Kidney (tissue), 22 donors: ENCODE measurements at places on chromosomes 1 and 21. TPM values are rescaled to one million over a fixed set of nuclear protein-coding genes. Genes with fewer than 3 reads are reported as not detected.

DNA sequence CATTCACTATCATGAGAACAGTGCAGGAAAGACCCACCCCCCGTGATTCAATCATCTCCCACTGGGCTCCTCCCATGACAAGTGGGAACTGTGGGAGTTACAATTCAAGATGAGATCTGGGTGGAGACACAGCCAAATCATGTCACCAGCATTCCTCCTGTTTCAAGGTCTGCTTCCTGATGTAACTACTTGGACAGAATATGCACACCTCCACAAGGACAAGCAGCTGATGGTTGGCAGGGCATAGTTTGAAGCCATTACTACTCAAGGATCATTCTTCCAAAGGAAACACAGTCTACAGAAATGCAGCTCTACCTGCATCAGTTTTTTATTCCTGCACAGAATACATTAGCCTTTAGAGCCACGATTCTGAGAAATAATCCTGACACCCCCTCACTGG, 28.5 kb upstream of the RNF2 start:
- no peaks in the 10 kb centered on the region for H3K36me3 ChIP-seq
- no peak overlapping the region for H3K27ac ChIP-seq
- no peak for DNase-seq
- no peaks in the 10 kb centered on the region for H3K4me1 ChIP-seq

DNA sequence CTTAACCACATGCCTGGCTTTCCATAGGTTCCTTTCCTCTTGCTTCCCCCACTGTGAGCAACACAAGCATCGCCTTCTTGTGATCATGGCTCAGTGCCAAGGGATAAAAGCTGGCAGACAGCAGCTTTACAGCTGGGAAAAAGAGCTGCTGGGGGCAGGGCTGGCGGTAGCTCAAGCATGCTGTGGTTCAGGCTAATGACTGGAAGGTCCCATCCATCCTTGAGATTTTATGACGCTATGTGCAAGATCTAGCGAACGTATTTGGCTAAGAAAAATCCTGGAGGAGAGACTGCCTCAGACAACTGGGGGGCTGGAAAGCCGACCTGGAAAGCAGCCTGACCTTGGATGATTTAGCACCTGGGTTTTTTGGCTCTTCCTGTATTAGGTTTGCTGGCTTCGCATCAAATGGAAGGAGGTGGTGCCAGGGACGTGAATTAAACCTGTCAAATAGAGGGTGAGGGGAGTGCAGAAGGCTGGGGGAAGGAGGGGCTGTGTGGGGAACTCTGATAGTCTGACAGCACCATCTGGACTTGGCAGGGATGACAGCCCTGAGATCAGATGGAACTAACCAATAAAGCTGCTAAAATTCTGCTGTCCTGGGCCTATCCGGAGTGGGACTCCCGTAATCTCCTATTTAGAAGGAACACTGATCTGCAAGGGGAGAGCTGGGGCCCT, 34.8 kb downstream of the ZMYND12 start:
- peak; percentile 88 for DNase-seq
- no peak overlapping the region for H3K27ac ChIP-seq
- no peaks in the 10 kb centered on the region for H3K36me3 ChIP-seq
- H3K4me3 ChIP-seq = no peak overlapping the region

DNA sequence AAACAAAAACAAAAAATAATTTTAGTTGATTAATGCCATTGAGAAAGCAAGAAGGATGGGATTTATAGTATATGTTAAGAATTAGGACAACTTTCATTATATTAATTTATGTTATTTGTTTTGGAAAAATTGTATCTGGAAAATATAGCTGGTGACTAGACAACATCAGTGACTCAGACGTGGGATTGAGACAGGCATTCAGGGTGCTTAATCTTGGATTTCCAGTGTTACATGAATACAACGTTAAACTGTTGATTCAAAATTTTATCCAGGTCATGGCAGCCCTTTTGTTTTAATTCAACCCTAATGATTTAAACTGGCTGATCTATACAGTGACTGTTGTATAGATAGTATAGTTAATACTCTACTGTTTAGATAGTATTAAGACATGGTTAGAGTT, 827.1 kb upstream of the B3GALT2 start:
- no peaks in the 10 kb centered on the region for H3K27me3 ChIP-seq
- H3K4me3 ChIP-seq = no peak overlapping the region
- no peaks in the 10 kb centered on the region for H3K36me3 ChIP-seq
- H3K27ac ChIP-seq = no peak overlapping the region

- DNase-seq = peak; percentile 74
- no peaks in the 10 kb centered on the region for H3K36me3 ChIP-seq
- H3K27me3 ChIP-seq = no peaks in the 10 kb centered on the region
- peaks cover 32% of the 10 kb centered on the region for H3K4me1 ChIP-seq
- peak overlapping the region; percentile 47 for H3K27ac ChIP-seq
These were observed 39.7 kb downstream of the CAPZB start for GRCh38 chr1:19445417-19446342.

GRCh38 chr1:203860396-203861025, 888 bp upstream of the SNRPE start:
- H3K4me1 ChIP-seq = peaks cover 17% of the 10 kb centered on the region
- peak; percentile 24 for DNase-seq
- H3K27ac ChIP-seq = peak overlapping the region; percentile 72
- no peaks in the 10 kb centered on the region for H3K27me3 ChIP-seq
- no peak overlapping the region for H3K4me3 ChIP-seq
- H3K36me3 ChIP-seq = peaks cover 2% of the 10 kb centered on the region

DNA sequence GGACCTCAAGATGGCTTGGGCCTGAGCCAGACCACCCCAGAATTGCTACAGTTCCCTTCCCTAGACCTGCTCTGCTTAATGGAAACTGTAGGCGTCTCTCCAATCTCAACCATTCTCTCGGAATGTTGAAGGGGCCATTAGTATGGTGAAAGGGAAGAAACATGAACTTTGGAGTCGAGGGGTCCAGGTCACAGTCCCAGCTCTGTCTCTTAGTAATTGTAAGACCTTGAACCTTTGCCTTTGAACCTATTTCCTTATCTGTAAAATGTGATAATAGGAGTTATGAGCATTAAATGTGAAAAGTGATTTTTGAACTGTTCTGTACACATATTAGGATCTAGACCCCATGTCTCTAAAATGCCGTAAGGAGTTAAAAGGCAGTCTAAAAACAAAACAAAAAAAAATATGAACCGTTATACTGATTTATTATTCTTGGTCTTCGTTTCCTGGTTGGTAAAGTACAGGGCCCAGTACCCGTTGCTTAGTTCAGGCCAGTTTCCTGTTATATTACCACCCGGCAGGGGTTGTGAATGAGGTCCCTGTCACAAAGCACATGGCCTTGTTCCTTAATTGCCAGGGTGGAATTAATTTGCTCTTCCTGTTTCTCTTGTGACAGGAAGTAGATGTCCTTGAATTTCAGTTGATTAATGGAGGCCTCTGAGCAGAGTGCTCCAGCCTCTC, 42.3 kb downstream of the TCEANC2 start:
- peaks cover 9% of the 10 kb centered on the region for H3K4me1 ChIP-seq
- no peak overlapping the region for H3K4me3 ChIP-seq
- no peak overlapping the region for H3K27ac ChIP-seq
- DNase-seq = peak; percentile 58
- no peaks in the 10 kb centered on the region for H3K27me3 ChIP-seq

GRCh38 chr1:23791516-23792047, 637 bp downstream of the LYPLA2 start:
- no peaks in the 10 kb centered on the region for H3K36me3 ChIP-seq
- H3K27ac ChIP-seq = peak overlapping the region; percentile 29
- H3K27me3 ChIP-seq = no peaks in the 10 kb centered on the region
- peak overlapping the region; percentile 93 for H3K4me3 ChIP-seq

GRCh38 chr1:232699814-232700213, 69.9 kb upstream of the SIPA1L2 start:
- no peak overlapping the region for H3K4me3 ChIP-seq
- no peaks in the 10 kb centered on the region for H3K27me3 ChIP-seq
- H3K4me1 ChIP-seq = no peaks in the 10 kb centered on the region
- no peak overlapping the region for H3K27ac ChIP-seq
- H3K36me3 ChIP-seq = no peaks in the 10 kb centered on the region

DNA sequence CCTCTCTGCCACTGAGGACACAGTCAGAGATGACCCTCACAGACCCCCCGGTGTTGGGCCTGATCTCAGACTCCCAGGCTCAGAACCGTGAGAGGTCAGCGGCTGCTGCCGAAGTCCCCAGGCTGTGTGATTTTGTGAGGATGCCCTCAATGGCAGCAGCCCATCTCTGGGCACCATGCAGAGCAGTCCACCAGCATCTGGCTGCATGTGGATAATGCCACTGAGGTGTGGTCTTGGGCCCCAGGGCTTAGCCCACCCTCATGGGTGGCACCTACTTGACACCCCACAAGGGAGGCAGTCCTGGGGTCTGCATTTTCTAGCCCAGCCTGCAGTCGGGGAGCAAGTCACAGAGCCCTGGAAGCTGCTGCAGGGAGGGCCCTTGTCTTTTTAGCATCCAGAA, 5.5 kb upstream of the ACTRT2 start:
- no peaks in the 10 kb centered on the region for H3K36me3 ChIP-seq
- peaks cover 2% of the 10 kb centered on the region for H3K27me3 ChIP-seq
- no peaks in the 10 kb centered on the region for H3K4me1 ChIP-seq
- H3K27ac ChIP-seq = no peak overlapping the region

- H3K4me3 ChIP-seq = no peak overlapping the region
- DNase-seq = peak; percentile 71
- H3K4me1 ChIP-seq = no peaks in the 10 kb centered on the region
- H3K27ac ChIP-seq = no peak overlapping the region
- H3K36me3 ChIP-seq = no peaks in the 10 kb centered on the region
These were observed 70.9 kb upstream of the COL6A1 start for GRCh38 chr21:45910548-45911221.

GRCh38 chr1:29830383-29830782, 594.1 kb downstream of the PTPRU start:
- H3K27me3 ChIP-seq = no peaks in the 10 kb centered on the region
- no peak overlapping the region for H3K27ac ChIP-seq
- H3K36me3 ChIP-seq = no peaks in the 10 kb centered on the region
- H3K4me1 ChIP-seq = no peaks in the 10 kb centered on the region
- no peak for DNase-seq

DNA sequence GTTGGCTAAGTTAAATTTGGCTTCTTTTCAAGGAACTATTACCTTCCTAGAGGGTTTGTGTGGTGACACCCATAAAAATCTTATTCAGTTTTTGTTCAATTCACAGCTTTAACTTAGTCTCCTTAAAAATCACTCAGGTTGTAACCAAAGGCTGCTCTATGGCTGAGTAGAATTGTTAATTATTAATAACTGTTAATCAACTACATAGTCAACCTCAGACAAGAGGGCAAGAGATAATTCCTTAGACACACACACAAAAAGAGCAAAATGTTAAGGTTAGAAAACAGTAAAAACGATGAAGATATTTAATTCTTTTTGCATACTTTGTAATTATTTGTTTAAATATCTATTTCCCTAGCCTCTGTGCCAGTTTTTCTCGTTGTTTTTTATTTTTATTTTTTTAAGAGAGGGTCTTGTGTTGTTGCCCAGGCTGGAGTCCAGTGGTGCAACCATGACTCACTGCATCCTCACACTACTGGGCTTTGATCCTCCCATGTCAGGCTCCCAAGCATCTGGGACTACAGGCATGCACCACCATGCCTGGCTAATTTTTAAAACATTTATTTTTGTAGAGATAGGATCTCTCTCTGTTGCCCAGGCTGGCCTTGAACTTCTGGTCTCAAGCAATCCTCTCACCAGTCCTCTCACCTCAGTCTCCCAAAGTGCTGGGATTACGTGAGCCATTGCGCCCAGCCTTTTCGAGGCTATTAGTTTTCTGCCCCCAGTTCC, 215.2 kb downstream of the DISC1 start:
- no peaks in the 10 kb centered on the region for H3K36me3 ChIP-seq
- DNase-seq = peak; percentile 44
- no peak overlapping the region for H3K4me3 ChIP-seq
- no peak overlapping the region for H3K27ac ChIP-seq
- peaks cover 10% of the 10 kb centered on the region for H3K4me1 ChIP-seq

- H3K36me3 ChIP-seq = no peaks in the 10 kb centered on the region
- no peaks in the 10 kb centered on the region for H3K27me3 ChIP-seq
- peaks cover 8% of the 10 kb centered on the region for H3K4me1 ChIP-seq
- DNase-seq = no peak
- no peak overlapping the region for H3K4me3 ChIP-seq
These were observed 15.1 kb upstream of the CRB1 start for GRCh38 chr1:197252973-197253372.

GRCh38 chr1:169511316-169512005, 25.7 kb upstream of the SLC19A2 start:
- H3K27me3 ChIP-seq = no peaks in the 10 kb centered on the region
- no peak overlapping the region for H3K27ac ChIP-seq
- no peak for DNase-seq
- H3K36me3 ChIP-seq = no peaks in the 10 kb centered on the region

- H3K36me3 ChIP-seq = no peaks in the 10 kb centered on the region
- H3K4me3 ChIP-seq = peak overlapping the region; percentile 77
- H3K27ac ChIP-seq = peak overlapping the region; percentile 15
- peaks cover 60% of the 10 kb centered on the region for H3K4me1 ChIP-seq
- DNase-seq = peak; percentile 66
These were observed 3.4 kb downstream of the PTTG1IP start for GRCh38 chr21:44869781-44870747.

GRCh38 chr1:65225179-65225578, 77.2 kb downstream of the AK4 start:
- no peaks in the 10 kb centered on the region for H3K36me3 ChIP-seq
- H3K27ac ChIP-seq = no peak overlapping the region
- H3K4me1 ChIP-seq = no peaks in the 10 kb centered on the region
- H3K27me3 ChIP-seq = no peaks in the 10 kb centered on the region
- H3K4me3 ChIP-seq = no peak overlapping the region

DNA sequence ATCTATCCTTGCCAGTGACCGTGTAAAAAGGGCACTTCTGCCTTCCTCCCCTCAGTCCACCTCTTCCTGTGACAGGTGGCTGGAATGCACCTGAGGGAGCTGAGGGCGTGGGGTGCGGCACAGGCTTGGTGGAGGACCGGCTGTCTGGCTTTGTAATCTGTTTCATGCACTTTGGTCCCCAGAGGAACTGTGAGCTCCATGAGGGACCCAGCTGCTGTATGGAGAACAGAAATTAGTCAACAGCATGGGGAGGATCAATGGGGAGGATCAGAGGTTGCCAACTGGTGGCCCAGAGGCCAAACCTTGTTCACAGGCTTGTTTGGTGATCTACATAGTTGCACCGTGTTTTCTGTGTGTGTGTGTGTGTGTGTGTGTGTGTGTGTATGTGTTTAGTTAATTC, 19.0 kb upstream of the LUZP1 start:
- DNase-seq = no peak
- no peak overlapping the region for H3K27ac ChIP-seq
- H3K4me1 ChIP-seq = no peaks in the 10 kb centered on the region
- no peaks in the 10 kb centered on the region for H3K36me3 ChIP-seq
- no peak overlapping the region for H3K4me3 ChIP-seq

OR10J1 gene
- not detected for polyA plus RNA-seq

TRIM62 gene
- 3.2 TPM for polyA plus RNA-seq

HSD3B2 gene
- polyA plus RNA-seq = 0.60 TPM

PLA2G5 gene
- 0.58 TPM for polyA plus RNA-seq

C8A gene
- polyA plus RNA-seq = not detected

PPM1J gene
- 3.4 TPM for polyA plus RNA-seq

AKR7A3 gene
- polyA plus RNA-seq = 108 TPM

OR2T33 gene
- polyA plus RNA-seq = not detected

UTS2 gene
- polyA plus RNA-seq = not detected
